ENCODE measurements at places on chromosomes 5 and 9.

DNA sequence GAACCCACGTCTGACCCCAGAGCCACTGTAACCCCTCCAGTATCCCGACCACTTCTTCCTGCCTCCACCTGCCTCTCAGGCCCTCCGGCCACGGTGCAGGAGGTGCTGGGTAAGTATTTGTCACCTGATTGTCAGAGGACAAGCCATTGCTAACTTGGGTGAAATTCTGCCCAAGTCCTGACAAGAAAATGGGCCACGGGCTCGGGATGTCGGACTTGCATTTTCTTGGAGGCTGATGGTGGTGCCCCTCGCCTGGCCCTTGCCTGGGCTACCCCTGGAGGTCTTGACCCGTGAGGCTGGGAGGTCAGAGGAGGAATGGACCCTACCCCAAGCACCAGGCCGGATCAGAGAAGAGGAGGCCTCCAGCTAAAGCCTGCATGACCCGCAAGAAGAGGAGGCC lies 149.7 kb upstream of the COL5A1 start:
- no peak for DNase-seq

DNA sequence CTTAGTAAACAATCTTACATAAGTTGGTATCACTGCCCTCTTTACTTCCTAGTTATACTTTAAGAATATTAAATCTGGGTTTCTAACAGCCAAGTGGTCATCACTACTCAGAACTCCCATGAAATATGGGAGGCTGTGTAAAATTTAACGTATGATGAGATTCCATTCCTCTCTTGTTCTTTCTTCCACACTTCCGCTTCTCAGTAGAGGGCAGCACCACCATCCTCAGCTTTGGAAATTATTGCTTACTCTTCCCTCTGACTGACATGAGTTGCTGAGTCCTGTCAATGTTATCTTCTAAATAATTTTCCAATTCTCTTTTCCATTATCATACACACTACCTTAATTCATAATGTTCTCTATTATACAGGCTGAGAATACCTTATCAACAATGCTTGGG lies 194.0 kb downstream of the RFX3 start:
- DNase-seq = peak; percentile 1

DNA sequence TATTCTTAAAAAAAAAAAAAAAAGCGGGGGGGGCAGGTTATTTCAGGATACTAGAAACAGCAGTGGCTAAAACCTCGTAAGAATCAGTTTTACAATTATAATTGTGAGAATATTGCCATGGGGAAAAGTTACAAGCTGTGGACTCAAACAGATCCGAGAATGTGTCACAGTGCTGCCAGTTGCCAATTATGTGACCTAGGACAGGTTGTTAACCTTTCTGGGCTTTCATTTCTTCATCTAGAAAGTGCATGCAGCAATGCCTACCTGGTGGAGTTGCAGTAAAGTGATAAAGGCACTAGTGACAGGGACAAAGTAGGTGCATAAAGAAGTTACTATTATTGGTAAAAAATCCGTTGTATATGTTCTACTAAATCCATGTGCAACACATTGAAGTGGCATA lies 75.8 kb downstream of the CDH6 start:
- DNase-seq = no peak

GRCh38 chr9:72297516-72297915 lies 67.5 kb downstream of the ZFAND5 start:
- DNase-seq = no peak

GRCh38 chr9:115845648-115846312 lies 307.8 kb upstream of the PAPPA start:
- no peak for DNase-seq

- DNase-seq = peak; percentile 18
Measured at GRCh38 chr9:127612939-127613582, 984 bp downstream of the STXBP1 start.

DNA sequence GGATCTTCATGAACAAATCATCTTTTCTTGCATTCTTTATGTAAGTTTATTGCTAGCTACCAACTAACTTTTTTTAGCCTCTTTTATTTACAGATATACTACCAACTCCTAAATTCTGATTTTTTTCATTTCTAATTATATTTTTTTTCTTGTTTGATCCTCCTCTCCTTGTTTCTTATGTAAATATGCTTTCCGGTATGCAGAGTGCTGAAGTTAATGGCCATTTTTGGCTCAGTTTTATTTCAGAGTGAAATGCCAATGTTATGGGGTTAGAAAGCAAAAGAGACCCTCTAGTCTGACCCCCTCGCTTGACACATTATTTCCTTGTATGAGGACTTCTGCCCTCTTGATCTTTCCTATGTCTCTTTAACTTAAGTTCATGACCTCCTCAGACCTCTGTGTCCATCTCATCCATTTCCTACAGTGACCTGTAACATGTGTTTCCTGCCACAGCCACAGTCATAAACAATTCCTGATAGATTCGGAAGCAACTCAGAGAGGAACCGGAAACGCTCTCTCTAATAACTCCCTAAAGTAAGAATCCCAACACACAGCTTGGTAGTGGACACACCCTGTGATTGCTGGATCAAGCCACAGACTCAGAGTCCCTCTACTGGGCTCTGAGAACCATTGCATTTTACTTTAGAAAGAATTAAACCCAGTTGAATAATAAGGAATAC lies 42.9 kb upstream of the AFAP1L1 start:
- DNase-seq = peak; percentile 54

Measured in Calu3 (cell line).